Activated T-helper 2 cell treated with anti-CD3 and anti-CD28 coated beads, Interferon-gamma antibody, Interleukin-2, Interleukin-4, amounts not matched to agents 10 μg/mL and 5 μg/mL and 100 μg/mL, durations not matched to agents 14 hours and 24 hours and 36 hours (primary cell): ENCODE measurements at places on chromosomes 13 and 19.

DNA sequence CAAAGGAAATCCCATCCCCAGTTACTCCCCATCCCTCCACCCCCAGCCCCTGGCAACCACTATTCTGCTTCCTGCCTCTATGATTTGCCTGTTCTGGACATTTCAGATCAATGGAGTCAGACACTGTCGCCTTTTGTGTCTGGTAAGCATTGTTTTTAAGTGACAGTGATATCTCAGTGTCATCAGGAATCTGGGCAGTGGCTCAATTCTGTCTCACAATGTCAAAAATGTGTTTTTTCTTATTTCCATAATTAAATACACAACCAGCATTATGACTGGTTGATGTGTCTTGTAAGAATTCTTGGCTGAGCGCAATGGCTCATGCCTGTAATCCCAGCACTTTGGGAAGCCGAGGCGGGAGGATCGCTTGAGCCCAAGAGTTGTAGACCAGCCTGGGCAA lies 20.2 kb upstream of the PGLS start:
- DNase-seq, result no peak

DNA sequence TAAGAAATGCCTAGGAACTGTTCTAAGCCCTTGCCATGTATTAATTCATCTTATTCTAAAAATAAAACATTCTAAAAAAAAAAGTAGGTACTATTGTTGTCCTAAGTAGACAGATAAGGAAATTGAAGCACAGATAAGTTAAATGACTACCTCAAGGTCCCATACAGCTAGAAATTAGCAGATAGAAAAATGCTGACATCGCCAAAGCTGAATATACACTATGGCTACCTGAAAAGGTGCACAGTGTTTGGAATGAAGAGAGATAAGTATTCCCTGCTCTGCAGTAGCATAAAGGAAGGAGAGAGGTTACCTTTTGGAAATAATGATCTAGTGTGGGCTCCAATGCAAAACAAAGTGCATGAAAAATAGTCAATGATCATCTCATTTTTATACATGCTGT lies 65.3 kb downstream of the DCT start:
- DNase-seq, result no peak

- no peak for DNase-seq
These were observed 521.0 kb downstream of the SUCLA2 start for GRCh38 chr13:47480121-47480520.

- DNase-seq, result peak; percentile 58
These were observed 27.2 kb downstream of the PBX4 start for GRCh38 chr19:19591133-19591825.
